Thoracic aorta (tissue), 2 donors: ENCODE measurements at places on chromosomes 1 and 21. TPM values are rescaled to one million over a fixed set of nuclear protein-coding genes. Genes with fewer than 3 reads are reported as not detected.

GRCh38 chr1:146016891-146017290 lies 4.6 kb downstream of the HJV start:
- no peak overlapping the region for H3K4me3 ChIP-seq
- no peak overlapping the region for H3K27ac ChIP-seq
- H3K27me3 ChIP-seq = no peaks in the 10 kb centered on the region
- DNase-seq = no peak
- peaks cover 5% of the 10 kb centered on the region for H3K4me1 ChIP-seq

- no peak for DNase-seq
- H3K4me3 ChIP-seq = no peak overlapping the region
- H3K4me1 ChIP-seq = no peaks in the 10 kb centered on the region
- H3K36me3 ChIP-seq = peaks cover 6% of the 10 kb centered on the region
Observed at GRCh38 chr1:52955129-52955970, 28.3 kb downstream of the SCP2 start.

DNA sequence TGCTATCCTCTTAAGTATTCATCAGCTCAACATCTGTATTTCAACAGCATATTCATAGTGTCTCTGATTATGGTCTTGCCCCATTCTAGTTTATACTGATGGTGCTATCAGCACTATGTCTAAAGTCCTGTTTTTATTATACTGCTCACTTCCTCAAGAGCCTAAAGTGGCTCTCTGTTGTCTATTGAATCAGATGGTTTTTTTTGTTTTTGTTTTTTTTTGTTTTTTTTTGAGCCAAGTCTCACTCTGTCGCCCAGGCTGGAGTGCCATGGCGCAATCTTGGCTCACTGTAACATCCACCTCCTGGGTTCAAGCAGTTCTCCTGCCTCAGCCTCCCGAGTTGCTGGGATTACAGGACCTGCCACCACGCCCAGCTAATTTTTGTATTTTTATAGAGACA lies 6.1 kb downstream of the STX12 start:
- no peak overlapping the region for H3K4me3 ChIP-seq
- H3K27me3 ChIP-seq = no peaks in the 10 kb centered on the region
- no peaks in the 10 kb centered on the region for H3K36me3 ChIP-seq
- H3K27ac ChIP-seq = no peak overlapping the region

GRCh38 chr1:5974631-5975030 lies 17.6 kb downstream of the NPHP4 start:
- no peak for DNase-seq
- no peaks in the 10 kb centered on the region for H3K36me3 ChIP-seq
- H3K27ac ChIP-seq = no peak overlapping the region
- H3K4me3 ChIP-seq = no peak overlapping the region
- no peaks in the 10 kb centered on the region for H3K4me1 ChIP-seq

- no peak overlapping the region for H3K27ac ChIP-seq
- H3K27me3 ChIP-seq = no peaks in the 10 kb centered on the region
- no peaks in the 10 kb centered on the region for H3K36me3 ChIP-seq
- H3K4me3 ChIP-seq = no peak overlapping the region
Observed at GRCh38 chr21:34987501-34988072, 61.5 kb downstream of the RUNX1 start.

DNA sequence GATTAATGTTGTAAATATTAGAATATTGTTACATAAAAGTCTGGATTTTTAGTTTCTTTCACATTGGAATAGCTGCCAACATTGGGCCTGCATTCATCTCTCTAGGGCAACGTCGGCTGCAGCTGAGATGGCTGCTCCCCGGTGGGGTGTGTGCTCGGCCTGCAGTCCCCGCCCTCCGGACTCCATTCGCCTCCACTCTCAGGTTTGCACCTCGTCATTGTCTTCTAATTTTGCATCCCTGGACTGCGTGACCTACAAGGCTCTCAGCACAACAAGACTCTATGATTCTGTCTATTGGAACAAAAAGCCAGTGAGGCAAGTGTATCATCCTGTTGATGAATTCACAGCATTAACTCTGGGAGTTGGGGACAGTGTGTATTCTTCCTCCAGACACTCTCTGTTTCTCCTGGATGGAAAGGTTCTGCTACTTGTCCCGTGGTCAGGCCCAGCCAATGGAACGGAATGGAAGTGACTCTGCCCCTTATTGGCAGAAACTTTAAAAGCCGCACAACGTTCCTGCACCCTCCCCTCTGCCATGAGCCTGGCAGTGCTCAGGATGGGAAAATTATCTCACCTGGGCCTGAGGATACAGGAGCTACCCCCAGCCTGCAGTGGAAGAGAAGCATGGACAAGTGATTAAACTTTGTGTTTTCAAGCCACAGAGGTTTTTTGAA lies 105.0 kb upstream of the SAMD11 start:
- no peaks in the 10 kb centered on the region for H3K36me3 ChIP-seq
- H3K27me3 ChIP-seq = no peaks in the 10 kb centered on the region
- H3K4me1 ChIP-seq = peaks cover 2% of the 10 kb centered on the region
- H3K4me3 ChIP-seq = no peak overlapping the region
- H3K27ac ChIP-seq = peak overlapping the region; percentile 52

DNA sequence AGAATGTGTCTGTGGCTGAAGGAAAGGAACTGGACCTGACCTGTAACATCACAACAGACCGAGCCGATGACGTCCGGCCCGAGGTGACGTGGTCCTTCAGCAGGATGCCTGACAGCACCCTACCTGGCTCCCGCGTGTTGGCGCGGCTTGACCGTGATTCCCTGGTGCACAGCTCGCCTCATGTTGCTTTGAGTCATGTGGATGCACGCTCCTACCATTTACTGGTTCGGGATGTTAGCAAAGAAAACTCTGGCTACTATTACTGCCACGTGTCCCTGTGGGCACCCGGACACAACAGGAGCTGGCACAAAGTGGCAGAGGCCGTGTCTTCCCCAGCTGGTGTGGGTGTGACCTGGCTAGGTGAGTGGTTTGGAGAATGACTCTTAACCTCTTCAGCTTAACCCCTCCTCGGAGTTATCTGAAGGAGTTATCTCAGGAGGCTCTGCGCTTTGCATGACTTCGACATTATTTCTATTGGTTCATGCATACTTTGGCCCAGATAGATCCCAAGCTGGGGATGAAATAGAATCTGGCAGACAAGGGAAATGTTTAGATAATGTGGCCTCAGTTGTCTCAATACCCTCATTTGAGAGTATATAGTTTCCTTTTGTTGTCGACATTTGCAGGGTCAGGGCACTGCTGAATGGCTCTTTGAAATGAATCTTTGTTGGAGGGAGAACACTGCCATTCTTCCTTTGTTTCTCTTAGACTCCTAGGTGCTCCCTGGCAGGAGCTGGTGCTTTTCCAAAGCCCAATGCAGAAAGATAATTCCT lies 39.7 kb downstream of the PTGFRN start:
- no peaks in the 10 kb centered on the region for H3K27me3 ChIP-seq
- peaks cover 4% of the 10 kb centered on the region for H3K4me1 ChIP-seq
- no peak overlapping the region for H3K27ac ChIP-seq
- DNase-seq = no peak

GRCh38 chr1:2279210-2279639 lies 51.1 kb downstream of the SKI start:
- DNase-seq = no peak
- H3K36me3 ChIP-seq = no peaks in the 10 kb centered on the region
- H3K27ac ChIP-seq = peak overlapping the region; percentile 34
- H3K4me1 ChIP-seq = peaks cover 79% of the 10 kb centered on the region
- peak overlapping the region; percentile 43 for H3K4me3 ChIP-seq

DNA sequence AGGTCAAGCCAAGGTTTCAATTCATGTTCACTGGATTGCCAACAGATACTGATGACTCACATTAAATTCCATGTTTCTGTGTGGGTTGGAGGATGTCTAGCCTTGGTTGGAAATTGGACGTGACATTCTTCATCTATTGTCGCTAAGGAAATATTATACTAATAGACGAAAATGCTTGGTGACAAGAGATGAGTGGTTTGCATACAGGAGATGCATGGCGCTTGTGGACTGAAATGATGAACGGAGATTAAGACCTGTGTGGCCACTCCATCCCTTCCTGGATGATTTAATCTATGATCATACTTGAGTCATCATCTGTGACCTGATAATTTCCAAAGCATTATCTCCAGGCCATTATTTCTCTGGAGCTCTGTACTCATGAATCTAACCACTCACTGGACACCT lies 97.0 kb upstream of the CD34 start:
- no peaks in the 10 kb centered on the region for H3K4me1 ChIP-seq
- H3K36me3 ChIP-seq = no peaks in the 10 kb centered on the region
- H3K4me3 ChIP-seq = no peak overlapping the region
- H3K27me3 ChIP-seq = no peaks in the 10 kb centered on the region
- no peak for DNase-seq
- no peak overlapping the region for H3K27ac ChIP-seq

DNA sequence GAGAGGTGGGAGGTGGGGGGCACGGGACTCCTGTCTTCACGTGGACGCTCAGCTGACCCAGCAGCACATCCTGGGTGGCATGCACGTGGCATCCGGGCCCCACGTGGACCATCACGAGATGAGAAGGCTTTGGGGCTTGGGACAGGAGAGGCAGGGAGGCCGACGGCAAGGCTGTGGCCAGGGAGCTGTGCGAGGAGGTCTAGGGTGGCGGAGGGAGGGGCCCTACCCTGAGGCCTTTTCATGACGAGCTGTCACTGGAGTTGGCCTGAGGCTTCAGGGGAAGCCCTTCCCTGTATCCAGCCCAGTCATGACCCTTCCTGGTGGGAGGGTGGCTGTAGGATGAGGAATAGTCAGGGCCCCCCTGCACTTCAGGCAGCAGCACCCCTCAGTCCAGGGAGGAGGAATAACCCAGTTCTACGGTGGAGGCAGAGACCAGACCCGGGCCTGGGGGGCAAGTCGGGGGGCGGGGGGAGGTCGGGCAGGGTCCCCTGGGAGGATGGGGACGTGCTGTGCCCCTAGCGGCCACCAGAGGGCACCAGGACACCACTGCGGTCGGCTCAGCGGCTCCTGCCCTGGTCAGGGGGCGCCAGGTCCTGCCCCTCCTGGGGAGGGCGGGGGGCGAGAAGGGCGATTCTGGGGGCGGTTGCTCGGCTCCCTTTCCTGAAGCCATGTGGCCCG lies 2.0 kb upstream of the PERM1 start:
- H3K27me3 ChIP-seq = no peaks in the 10 kb centered on the region
- no peak for DNase-seq
- H3K4me1 ChIP-seq = no peaks in the 10 kb centered on the region
- H3K27ac ChIP-seq = no peak overlapping the region
- H3K36me3 ChIP-seq = no peaks in the 10 kb centered on the region

GRCh38 chr1:41902159-41902577 lies 16.6 kb downstream of the HIVEP3 start:
- H3K36me3 ChIP-seq = no peaks in the 10 kb centered on the region
- no peak overlapping the region for H3K27ac ChIP-seq
- DNase-seq = no peak
- H3K4me1 ChIP-seq = peaks cover 10% of the 10 kb centered on the region
- no peaks in the 10 kb centered on the region for H3K27me3 ChIP-seq

GRCh38 chr1:174742805-174743653 lies 256.7 kb upstream of the CACYBP start:
- DNase-seq = no peak
- H3K27ac ChIP-seq = no peak overlapping the region
- no peak overlapping the region for H3K4me3 ChIP-seq
- no peaks in the 10 kb centered on the region for H3K36me3 ChIP-seq

GRCh38 chr1:160031365-160032164 lies at the start of gene PIGM:
PIGM (minus strand) TSS chr1:160031990; CDS start chr1:160031739, 251 bp downstream.
- peak within 1 kb of the TSS; percentile 87 for H3K4me3 ChIP-seq
- peak; percentile 71 for DNase-seq
- peak within 1 kb of the TSS; percentile 61 for H3K27ac ChIP-seq
- no peaks in the 10 kb centered on the region for H3K36me3 ChIP-seq
- H3K27me3 ChIP-seq = no peaks in the 10 kb centered on the region

DNA sequence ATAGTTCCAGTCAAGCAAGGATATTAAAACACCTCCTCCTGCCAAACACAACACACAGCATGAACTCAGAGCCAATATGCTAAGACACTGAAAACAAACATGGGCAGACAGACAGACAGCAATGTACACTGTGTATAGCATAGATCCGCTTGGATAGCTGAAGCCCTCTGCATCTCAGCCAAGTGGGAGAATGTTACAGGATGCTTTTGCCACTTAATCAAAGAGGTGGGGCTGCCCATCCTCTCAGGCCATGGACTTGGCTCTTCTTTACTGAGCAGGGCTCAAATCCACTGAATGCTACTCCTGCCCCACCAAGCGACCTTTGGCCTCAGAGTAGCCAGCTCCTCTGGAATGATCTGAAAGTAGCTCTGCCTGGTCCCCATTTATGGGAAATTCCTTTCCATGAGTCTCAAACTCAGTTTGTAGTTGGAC lies 64.7 kb upstream of the NGF start:
- H3K36me3 ChIP-seq = no peaks in the 10 kb centered on the region
- H3K4me3 ChIP-seq = no peak overlapping the region
- H3K4me1 ChIP-seq = peaks cover 7% of the 10 kb centered on the region
- no peak for DNase-seq
- no peak overlapping the region for H3K27ac ChIP-seq

DNA sequence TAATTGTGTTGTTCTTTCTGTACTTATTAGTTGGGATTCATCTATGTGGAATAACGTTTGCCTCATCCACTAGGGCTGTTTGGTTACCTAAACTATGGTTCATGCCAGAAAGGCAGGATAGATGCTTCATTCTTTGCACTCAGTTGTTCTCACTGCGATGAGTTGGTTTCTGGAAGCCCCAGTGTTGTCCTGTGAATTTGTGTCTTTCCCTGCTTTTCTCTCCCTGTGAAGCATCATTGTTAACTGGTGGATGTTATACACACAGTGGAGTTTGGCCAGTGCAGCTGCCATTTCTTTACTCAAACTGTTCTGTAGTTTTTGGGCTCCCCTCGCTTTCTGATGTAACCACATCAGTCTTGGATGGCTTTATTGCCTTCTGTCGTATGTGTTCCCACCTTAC lies 143.6 kb upstream of the COL6A1 start:
- H3K4me3 ChIP-seq = no peak overlapping the region
- H3K27ac ChIP-seq = no peak overlapping the region
- no peaks in the 10 kb centered on the region for H3K27me3 ChIP-seq

DNA sequence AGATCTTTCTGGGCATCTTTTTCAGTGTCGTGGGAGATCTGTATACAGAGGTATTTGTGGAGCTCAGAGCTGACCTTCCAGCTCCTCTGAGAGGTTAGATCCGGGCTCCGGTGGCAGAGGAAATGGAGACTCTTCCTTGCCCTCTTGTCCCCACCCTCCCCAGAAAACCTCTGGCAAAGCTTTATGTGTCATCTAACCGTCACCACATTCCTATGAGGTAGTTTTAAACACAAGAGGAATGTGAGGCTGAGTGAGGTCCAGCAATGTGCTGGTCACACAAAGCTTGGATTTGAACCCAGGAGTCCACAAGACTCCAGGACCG lies 1.2 kb downstream of the CD160 start:
- H3K27ac ChIP-seq = no peak overlapping the region
- DNase-seq = no peak
- peak overlapping the region; percentile 74 for H3K4me3 ChIP-seq
- peaks cover 3% of the 10 kb centered on the region for H3K4me1 ChIP-seq
- no peaks in the 10 kb centered on the region for H3K36me3 ChIP-seq

Gene CFHR1
- not detected for total RNA-seq

Gene MFAP2
- 62.2 TPM for total RNA-seq

Gene ZYG11B
- 46.8 TPM for total RNA-seq

Gene U2AF1
- 84.7 TPM for total RNA-seq

Gene ZSCAN20
- 7.6 TPM for total RNA-seq

Gene MAP10
- total RNA-seq = 1.5 TPM

Gene TFAP2E
- 4.7 TPM for total RNA-seq

Gene CCDC30
- 3.0 TPM for total RNA-seq

Gene GUCA2B
- not detected for total RNA-seq

Gene SERPINC1
- total RNA-seq = not detected
